Large intestine (tissue), 12 donors: ENCODE measurements at places on chromosomes 5 and 9. TPM values are rescaled to one million over a fixed set of nuclear protein-coding genes. Genes with fewer than 3 reads are reported as not detected.

The SNX24 gene
- polyA plus RNA-seq = 28.4 TPM

The OR4F3 gene
- polyA plus RNA-seq = 0.07 TPM

The RBM22 gene
- polyA plus RNA-seq = 54.8 TPM

The RUSC2 gene
- polyA plus RNA-seq = 12.0 TPM

The SPATA6L gene
- 7.2 TPM for polyA plus RNA-seq

The PKN3 gene
- 5.5 TPM for polyA plus RNA-seq

- peak; percentile 40 for DNase-seq
- peaks cover 2% of the 10 kb centered on the region for H3K27me3 ChIP-seq
- peaks cover 28% of the 10 kb centered on the region for H3K4me1 ChIP-seq
- no peak overlapping the region for H3K4me3 ChIP-seq
These were observed 16.8 kb downstream of the NCS1 start for GRCh38 chr9:130188860-130189481.

DNA sequence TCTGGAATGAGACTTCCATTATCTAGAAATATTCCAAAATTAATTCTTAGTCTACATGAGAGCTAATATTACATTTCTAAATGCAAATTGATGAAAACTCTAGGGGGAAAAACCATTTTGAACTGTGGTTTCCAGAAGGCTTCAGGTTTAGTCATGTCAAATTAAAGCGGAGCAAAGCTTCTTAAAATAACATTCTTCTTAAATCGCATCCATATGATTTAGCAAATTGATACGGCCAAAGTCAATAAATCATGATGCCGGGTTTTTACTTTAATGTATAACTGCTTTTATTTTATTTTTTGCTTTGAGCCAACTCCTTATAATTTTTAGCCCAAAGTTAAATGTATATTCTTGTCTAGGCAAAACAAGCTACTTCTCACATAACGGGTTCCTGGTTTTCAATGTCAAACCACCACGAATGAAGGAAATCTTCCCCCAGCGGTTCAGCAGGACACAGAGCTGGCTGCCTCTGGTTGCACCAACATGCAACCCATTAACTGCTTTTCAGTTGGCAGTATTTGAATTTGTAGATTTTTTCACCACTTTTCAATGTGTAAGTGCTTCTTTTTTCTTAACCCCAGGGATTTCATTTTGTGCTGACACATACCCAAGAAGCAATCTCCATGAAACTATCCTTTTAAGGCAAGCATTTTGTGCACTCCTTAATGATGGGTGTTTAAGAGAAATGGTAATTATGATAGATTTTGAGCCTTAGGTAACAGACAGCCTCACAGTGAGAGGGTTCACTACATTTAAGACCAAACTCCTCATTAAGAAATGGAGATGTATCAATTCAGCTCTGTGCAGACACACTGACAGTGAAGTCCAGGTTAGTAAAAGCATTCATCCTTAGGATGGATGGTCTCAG is 35.5 kb downstream of the EFNA5 start:
- no peaks in the 10 kb centered on the region for H3K4me1 ChIP-seq
- no peaks in the 10 kb centered on the region for H3K36me3 ChIP-seq
- H3K4me3 ChIP-seq = no peak overlapping the region
- no peaks in the 10 kb centered on the region for H3K27me3 ChIP-seq
- no peak overlapping the region for H3K27ac ChIP-seq

GRCh38 chr9:16637218-16637617 is 233.3 kb downstream of the BNC2 start:
- no peak overlapping the region for H3K27ac ChIP-seq
- H3K4me3 ChIP-seq = no peak overlapping the region
- no peaks in the 10 kb centered on the region for H3K36me3 ChIP-seq
- DNase-seq = no peak

- H3K27ac ChIP-seq = no peak overlapping the region
- peaks cover 32% of the 10 kb centered on the region for H3K4me1 ChIP-seq
- H3K4me3 ChIP-seq = no peak overlapping the region
These were observed 7.9 kb downstream of the PRUNE2 start for GRCh38 chr9:76897804-76898525.

- no peaks in the 10 kb centered on the region for H3K27me3 ChIP-seq
- no peak overlapping the region for H3K4me3 ChIP-seq
- H3K36me3 ChIP-seq = no peaks in the 10 kb centered on the region
- no peak overlapping the region for H3K27ac ChIP-seq
- no peaks in the 10 kb centered on the region for H3K4me1 ChIP-seq
These were observed 219.2 kb downstream of the TRPM3 start for GRCh38 chr9:70902171-70902570.

- no peak for DNase-seq
- H3K27ac ChIP-seq = peak overlapping the region; percentile 75
- peaks cover 2% of the 10 kb centered on the region for H3K36me3 ChIP-seq
- peaks cover 15% of the 10 kb centered on the region for H3K4me1 ChIP-seq
- H3K27me3 ChIP-seq = peaks cover 93% of the 10 kb centered on the region
- H3K4me3 ChIP-seq = peak overlapping the region; percentile 58
These were observed 3.6 kb downstream of the GDNF start for GRCh38 chr5:37836235-37836591.

DNA sequence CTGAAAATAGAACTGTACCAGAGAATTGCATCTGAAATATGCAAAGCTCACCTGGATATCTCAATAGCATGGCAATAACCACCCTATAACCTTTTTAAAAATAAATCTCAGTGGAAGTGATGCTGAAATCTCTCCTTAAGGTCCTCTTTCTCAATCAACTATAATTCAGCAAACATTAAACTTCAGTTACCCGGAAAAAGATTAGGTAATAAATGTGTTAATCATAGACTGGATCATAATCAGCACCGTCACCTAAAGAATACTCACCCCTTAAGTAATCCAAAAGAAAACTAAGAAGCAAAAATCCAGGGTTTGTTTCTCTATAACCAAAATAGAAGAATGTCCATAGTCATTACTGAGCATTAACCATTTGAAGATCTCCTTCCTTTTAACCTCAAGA is 44.3 kb upstream of the DENND4C start:
- peaks cover 20% of the 10 kb centered on the region for H3K4me1 ChIP-seq
- H3K27me3 ChIP-seq = no peaks in the 10 kb centered on the region
- H3K4me3 ChIP-seq = no peak overlapping the region
- DNase-seq = no peak

DNA sequence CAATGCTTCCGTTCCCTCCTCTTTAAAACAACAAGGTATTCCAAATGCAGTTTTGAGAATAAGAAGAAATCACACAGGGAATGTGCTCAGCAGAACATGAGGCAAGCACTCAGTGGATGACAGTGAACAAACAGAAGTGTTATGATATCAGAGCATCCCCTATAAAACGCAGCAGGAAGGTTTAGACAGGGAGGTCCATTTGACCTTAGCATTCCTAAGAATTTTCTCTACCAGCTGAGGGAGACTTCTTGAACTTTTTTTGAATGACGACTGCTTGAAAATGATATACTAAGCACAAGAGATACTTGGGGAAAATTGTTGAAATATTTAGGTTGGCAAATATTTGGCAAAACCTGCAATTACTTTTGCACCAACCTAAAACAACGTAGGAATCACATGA is 3.9 kb downstream of the AMACR start:
- no peaks in the 10 kb centered on the region for H3K27me3 ChIP-seq
- DNase-seq = no peak
- no peak overlapping the region for H3K27ac ChIP-seq

DNA sequence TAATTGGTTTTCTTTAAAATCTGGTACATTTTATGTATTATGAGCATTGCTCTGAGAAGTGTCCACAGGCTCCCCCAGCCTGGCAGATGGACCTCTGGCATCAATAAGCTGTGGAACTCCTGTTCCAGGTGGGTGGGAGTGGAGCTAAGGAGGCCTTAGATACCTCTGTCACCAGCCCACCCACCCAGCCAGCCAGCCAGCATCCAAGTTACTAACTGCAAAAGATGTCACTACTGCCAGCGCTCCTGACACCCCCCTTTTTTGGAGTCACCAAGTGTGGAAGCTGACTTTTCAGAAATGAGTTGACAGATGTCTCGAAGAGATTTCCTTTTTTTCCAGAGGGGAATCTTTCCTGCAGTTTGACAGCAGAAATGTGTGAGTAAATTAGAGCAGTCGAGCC is 111.2 kb downstream of the GALNT10 start:
- no peaks in the 10 kb centered on the region for H3K27me3 ChIP-seq
- H3K36me3 ChIP-seq = no peaks in the 10 kb centered on the region
- DNase-seq = no peak
- no peaks in the 10 kb centered on the region for H3K4me1 ChIP-seq
- H3K27ac ChIP-seq = no peak overlapping the region

- peaks cover 80% of the 10 kb centered on the region for H3K27me3 ChIP-seq
- no peak overlapping the region for H3K4me3 ChIP-seq
- no peak for DNase-seq
- H3K4me1 ChIP-seq = no peaks in the 10 kb centered on the region
These were observed 20.0 kb downstream of the OR2V1 start for GRCh38 chr5:181111010-181111409.
